ENCODE measurements at places on chromosomes 1 and 21.

DNA sequence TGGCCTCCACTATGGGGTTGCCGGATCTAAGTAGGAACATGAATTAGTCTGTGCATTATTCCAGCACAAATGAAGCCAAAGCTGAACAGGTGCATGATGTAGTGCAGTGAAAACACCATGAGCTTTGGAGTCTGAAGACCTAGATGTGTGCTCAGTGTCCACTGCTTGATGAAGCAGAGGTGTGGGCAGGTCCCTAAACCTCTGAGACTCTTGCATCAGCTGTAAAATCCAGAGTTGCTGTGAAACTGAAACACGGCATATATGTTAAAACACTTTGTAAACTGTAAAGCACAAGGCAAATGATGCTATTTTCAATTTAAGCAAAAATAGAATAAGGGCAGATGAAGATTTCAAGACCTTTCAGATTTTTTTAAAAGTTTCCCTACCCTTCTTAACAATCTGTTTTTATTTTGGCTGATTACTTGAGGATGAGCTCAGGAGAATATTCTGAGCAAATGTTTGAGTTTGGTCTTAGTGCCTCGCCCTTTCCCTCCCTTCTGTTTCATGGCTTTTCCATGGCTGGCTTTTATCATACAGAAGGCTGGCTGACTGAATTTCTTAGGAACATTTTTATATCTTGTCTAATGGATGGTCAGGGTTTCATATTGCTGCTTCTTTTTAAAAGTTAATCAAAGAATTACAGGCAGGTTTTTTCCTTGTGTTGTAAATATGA, 221.8 kb downstream of the NTNG1 start:
- DNase-seq, result no peak

- no peak for DNase-seq
Observed at GRCh38 chr1:11316701-11317100, 43.7 kb downstream of the UBIAD1 start.

DNA sequence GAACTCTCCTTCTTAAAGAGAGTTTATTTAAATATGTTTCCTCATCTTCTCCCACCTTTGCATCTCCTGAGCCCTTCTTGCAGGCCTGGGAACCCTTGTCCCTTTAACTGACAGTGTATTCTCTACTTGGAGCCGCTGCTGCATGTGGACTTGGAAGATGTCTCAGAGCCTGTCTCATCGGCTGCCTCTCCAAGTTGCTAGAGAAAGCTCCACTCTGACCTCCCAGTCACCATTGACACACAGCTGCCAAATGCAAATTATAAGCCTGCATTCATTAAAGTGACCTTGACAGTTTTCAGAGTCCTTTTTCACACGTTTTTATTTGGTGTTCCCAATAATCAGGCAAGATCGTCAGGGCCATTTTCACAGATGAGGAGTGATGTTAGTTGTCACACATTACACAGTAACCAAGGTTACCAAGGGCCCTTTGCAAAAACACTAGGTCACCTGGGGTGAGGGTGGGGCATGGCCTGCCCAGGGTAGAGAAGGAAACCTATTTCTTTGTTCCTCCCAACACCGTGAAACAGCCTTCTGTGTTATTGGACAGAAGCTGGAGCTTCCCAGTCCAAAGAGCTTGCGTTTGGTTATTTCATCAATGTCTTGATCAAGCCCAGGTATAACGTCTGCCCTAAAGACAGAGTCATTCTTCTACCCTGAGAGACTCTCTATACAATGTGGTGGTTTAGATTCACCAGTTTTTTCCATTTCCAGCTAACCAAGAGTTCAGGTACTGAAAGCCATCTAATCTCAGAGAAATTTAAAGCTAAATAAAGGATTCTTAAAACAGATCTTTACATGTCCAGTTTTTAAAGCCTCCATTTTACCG, 164.1 kb downstream of the GALNT2 start:
- no peak for DNase-seq

GRCh38 chr1:196366817-196367495, 241.3 kb downstream of the KCNT2 start:
- DNase-seq, result no peak

DNA sequence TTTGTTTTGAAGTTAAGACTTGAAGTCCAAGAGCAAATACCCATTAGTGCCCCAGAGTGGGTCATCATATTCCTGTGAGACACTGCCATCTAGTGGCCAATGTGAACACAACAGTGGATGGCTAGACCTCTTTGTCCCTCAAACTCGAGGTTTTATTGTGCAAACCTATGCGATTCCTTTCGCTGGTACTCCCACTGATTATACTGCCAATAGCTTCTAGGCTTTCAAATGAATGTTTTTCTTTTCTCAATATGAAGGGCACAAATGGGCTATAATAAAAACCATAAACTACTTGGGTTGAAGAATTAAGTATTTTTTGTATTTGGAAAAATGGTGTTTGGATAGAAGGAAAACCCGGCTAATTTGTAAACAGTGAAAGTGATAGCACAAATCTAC, 100.4 kb upstream of the ZNF281 start:
- peak; percentile 85 for DNase-seq

DNA sequence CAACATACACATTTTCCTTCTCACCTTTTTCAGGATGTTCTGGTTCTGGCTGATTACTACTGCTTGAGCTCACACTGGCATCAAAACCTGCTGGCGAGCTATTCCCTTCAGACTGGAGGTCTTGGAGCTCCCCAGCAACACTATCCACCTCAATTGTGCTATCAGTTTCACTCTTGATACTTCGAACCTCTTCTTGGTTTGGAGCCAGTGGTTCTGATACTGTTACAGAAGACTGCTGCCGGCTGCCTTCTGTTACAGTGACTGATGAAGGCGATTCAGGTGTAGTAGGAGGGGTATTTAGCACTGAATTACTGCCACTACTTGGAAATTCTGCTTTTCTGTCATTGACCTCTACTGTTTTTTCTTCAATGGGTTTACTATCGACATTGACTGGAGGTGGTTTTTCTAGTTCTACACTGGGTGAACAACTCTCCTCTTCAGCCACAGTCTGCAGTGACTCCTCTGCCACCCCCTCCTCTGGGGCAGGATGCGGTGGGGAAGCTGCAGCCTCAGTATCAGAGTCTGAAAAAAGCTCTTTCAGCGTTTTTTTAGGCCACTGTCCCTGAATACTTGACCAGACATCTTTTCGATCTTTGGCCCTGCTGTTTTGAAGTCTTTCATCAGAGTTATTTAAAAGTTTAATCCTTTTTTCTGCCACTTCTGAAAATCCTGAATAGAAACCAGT, 20.7 kb upstream of the RBM34 start:
- no peak for DNase-seq

- DNase-seq, result no peak
Observed at GRCh38 chr21:33897739-33898138, 17.9 kb downstream of the ATP5PO start.

DNA sequence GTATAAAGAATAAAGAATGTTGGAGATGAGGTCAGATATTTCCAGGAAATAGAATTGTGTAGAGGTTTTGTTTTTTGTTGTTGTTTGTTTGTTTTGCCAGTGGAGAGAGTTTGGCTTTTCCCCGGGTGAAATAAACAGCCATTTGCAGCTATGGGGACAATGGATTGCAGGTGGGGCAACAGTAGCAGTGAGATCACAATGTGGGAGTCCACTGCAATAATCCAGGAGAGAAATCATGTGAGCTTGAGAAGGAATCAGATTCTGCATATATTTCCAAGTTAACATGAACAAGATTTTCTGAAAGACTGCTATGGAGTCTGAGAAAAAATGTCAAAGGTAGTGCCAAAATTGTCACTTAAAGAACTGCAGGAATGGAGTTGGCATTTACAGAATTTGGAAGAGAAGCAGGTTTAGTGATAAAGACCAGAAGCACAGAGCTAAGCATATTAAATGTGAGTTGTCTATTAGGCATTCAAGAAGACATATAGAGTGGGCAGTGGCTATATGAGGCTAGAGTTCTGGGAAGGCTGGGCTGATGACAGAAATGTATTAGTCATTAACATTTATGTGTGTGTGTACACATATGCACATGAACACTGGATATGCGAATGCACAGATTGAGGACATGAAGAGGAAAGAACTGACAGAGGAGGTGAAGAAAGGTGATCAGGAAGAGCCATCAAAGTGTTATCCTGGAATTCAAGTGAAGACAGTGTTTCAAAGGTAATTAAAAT, 729.6 kb upstream of the PTBP2 start:
- DNase-seq, result no peak

- DNase-seq, result no peak
Observed at GRCh38 chr21:45636951-45637646, 6.4 kb upstream of the PCBP3 start.

GRCh38 chr21:39714331-39714730, 30.7 kb upstream of the IGSF5 start:
- no peak for DNase-seq

DNA sequence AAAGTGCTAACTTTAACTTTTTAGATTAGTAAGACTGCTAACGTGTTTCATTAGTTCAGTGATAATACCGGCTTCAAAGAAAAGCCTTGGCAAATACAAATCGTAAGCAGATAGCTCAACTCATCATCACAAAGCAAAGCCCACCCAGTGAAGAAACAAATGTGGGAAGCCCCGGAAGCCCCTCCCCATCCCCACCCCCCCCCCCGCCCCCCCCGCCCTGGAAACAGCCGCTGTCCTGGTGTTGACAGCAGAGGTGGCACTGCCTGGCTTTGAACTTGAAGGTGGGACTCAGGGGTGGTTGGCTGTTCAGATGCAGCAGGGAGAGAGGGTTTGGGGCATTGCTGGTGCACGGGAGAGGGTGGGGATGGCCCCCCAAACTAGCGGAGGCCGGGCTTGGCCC, 14.1 kb downstream of the PDXK start:
- no peak for DNase-seq

DNA sequence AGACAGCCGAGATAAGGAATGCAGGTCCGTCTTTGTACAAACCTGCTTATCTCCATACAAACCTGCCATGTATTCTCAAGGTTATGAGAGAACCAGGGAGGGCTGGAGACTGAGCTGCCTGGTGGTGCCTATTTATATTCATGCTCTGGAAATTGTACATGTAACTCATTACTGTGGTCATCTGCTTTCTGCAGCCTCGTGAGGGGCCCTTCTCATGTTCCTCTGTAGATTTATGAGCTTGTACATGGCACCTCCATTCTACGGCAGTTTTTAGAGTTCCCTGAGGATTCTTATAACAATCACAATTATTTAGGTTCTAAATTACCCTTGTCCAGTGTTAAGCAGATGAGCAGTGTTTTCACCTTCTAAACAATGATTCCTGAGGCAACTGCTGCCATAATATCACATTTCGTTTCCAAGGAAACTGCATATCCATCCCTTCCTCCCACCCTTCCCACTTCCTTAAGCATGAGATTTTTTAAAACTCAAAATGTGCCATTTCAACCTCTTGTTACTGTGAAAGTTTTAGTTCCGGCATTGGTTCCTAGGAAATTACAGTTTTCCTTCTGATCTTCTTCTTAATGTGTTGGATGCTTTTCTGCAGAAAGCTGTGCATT, 112.1 kb downstream of the ST6GALNAC3 start:
- DNase-seq, result no peak

GRCh38 chr1:27830621-27831440, at the start of gene PPP1R8:
TSS of gene PPP1R8 (plus strand) at chr1:27830782. CDS start at chr1:27830836, 54 bp downstream.
- peak; percentile 96 for DNase-seq

DNA sequence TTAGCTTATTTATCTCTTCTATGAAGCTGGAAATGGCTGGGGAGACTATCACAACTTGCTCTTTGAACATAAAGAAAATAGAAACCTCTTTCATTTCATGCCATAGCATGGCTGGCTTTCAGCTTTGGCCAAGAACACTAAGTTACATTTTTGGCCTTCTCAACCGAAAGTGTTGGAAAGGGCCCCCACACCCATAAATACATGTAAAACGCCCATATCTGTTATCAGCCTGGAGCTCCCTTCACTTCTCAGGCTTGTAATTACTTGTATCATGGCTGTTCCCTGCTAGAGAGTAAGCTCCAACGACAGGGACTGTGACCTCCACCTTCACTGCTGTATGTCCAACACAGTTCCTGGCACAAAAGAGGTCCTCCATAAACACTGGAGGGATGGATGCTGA, 12.7 kb upstream of the EIF4G3 start:
- DNase-seq, result no peak

DNA sequence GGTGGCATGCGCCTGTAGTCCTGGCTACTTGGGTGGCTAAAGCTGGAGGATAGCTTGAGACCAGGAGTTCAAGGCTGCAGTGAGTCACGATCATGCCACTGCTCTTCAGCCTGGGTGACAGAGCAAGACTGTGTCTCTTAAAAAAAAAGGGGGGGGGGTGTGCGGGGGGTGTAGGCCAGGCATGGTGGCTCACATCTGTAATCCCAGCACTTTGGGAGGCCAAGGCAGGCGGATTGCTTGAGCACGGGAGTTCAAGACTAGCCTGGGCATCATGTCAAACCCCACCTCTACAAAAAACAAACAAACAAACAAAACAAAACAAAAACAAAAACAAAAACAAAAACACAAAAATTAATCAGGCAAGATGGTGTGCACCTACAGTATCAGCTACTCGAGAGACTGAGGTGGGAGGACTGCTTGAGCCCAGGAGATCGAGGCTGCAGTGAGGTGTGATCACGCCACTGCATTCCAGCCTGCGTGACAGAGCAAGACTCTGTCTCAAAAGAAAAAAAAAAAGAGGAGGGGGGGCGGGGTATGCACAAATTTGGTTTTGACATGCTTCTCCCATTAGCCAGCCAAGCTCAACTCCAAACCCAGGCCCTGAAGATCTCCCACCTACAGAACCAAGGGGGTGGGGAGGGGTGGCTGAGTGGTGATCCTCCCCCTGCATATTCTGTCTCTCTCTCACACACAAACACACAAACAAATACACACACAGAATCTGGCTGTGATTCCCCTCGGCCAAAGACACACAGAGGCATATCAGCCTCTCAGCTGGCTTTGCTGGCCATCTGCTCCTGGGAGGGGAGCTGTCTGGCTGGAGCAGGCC, 3.1 kb downstream of the PTAFR start:
- DNase-seq, result no peak

- no peak for DNase-seq
Observed at GRCh38 chr1:204711947-204712701, 26.6 kb upstream of the LRRN2 start.

DNA sequence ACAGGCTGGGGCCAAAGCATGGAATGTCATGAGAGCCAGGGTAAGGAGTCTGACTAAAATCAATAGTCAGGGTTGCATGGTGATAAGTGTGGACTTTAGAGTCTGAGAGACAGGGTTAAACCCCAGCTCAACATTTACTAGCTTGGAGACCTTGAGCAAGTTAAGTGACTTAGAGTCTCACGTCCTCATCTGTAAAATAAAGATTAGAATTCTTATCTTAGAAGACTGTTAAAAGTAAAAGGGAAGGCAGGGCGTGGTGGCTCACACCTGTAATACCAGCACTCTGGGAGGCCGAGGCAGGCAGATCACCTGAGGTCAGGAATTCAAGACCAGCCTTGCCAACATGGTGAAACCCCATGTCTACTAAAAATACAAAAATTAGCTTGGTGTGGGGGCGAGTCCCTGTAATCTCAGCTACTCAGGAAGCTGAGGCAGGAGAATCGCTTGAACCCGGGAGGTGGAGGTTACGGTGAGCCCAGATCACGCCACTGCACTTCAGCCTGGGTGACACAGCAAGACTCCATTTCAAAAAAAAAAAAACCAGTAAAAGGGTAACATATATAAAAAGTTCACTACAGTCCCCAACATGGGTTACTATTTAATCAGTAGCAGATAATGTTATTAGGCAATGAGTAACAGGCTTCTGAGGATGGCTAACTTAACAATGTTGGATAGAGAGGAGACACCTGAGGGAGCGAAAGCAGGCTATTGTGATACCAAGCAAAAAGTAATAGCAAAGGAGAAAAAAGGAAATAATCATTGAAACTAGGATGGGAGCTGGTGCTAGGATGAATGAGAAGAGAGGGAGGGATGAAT, 20.8 kb downstream of the TMCO1 start:
- DNase-seq, result no peak

GRCh38 chr1:177809819-177810218, 160.0 kb downstream of the SEC16B start:
- no peak for DNase-seq
